Esophagus muscularis mucosa (tissue), 4 donors: ENCODE measurements at places on chromosomes 7 and 10.

- no peak for DNase-seq
- no peaks in the 10 kb centered on the region for H3K27me3 ChIP-seq
- no peak overlapping the region for H3K4me3 ChIP-seq
- H3K4me1 ChIP-seq = peaks cover 30% of the 10 kb centered on the region
Measured at GRCh38 chr7:140506788-140507464, 27.6 kb upstream of the MKRN1 start.

- DNase-seq = no peak
- no peak overlapping the region for H3K27ac ChIP-seq
- no peak overlapping the region for H3K4me3 ChIP-seq
- no peaks in the 10 kb centered on the region for H3K27me3 ChIP-seq
- no peaks in the 10 kb centered on the region for H3K36me3 ChIP-seq
Measured at GRCh38 chr7:3438352-3438751, 137.3 kb downstream of the SDK1 start.

DNA sequence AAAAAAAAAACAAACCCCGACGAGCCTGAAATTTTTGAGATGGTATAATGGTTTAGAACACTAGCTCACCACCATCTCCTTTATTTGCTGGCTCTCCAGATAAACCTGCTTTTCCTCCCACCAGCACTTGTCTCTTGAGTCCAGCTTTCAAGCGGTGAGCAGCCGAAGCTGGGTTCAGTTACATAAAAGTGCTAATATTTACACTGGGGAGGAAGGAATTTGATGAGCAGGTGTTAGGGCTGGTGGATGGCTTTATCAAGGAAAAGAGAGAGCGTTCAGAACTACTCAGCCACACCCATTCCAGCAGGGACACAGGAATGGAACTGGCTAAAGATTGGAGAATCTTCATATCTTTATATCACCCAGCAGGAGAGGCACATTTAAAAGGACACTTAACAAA is 6.6 kb upstream of the CALML3 start:
- no peak overlapping the region for H3K4me3 ChIP-seq
- H3K27ac ChIP-seq = no peak overlapping the region
- no peaks in the 10 kb centered on the region for H3K27me3 ChIP-seq
- peaks cover 28% of the 10 kb centered on the region for H3K4me1 ChIP-seq

DNA sequence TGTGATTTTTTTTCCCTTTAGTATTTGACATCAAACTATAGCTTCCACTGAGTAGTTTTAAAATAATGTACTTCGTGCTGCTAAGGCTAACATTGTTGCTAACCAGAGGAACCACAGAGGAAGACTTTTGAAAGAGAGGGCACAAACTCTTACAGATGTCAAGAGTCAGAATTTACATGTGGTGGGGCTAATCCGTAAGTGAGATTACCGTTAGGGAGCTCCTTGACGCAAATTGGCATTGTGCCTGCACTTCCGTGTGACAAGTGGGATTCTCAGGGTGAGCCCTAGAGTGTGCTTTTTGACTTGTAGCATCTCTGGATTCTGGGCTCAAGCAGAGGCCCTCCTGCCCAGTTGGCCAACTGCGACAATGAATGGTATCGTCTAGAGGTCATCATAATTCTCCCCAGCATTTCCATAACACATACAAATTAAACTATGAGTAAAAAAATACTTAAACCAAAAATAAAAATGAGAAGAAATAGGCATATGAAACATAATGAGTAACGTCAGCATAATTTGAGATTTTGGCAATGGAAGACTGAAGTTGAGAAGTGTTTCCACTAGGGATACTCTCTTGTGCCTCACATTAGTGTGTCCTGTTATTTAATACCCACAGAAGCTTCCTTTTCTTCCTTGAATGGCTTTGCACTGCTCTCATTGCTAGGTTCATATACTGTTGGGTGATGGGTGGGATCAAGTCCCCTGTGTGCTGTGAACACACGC is 164.0 kb downstream of the SDK1 start:
- H3K4me3 ChIP-seq = no peak overlapping the region
- no peak for DNase-seq
- no peak overlapping the region for H3K27ac ChIP-seq
- H3K4me1 ChIP-seq = peaks cover 8% of the 10 kb centered on the region
